Activated CD4-positive, alpha-beta T cell treated with anti-CD3 and anti-CD28 coated beads, Interleukin-2, amount 50 U/mL, for 16 hours (primary cell): ENCODE measurements at places on chromosomes 2 and 18.

DNA sequence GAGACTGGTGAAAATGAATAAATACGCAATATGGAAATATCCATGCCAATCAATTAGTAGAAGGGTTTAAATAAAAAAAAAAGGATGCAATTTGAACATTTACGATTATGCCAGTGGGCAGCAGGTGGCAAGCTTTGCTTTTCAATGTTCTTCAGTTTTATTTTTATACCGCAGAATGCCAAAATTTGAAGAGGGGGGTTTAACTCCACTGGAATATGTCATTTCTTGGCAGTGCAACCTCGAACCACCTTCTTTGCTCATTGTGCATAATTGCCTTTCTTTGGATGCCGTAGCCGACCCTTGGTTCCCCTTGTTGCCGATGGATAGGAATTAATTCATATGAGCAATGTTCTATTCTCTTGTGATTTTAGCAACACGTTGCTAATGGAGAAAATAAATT, 88.0 kb downstream of the LTBP1 start:
- DNase-seq: no peak

- no peak for DNase-seq
These were observed 65.9 kb downstream of the CAB39 start for GRCh38 chr2:230778350-230779063.

DNA sequence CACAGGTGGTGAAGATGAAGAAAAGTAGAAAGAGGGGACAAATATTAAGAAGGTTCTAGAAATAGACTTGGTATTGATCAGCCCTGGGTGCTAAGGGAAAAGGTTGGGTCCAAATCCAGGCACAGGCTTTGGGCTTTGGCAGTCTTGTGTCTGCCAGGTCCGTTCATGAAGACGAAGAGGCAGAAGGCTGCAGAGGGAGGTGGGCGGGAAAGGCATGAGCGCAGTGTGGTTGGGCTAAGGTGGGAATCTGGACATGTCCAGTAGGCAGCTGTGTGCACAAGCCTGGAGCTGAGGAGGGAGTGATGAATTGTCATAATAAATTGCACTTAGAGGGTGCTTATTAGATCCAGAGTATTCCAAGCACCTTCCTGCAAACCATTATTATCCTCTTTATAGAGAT, 105.7 kb upstream of the TEX51 start:
- DNase-seq: no peak

GRCh38 chr18:64100116-64100922, 48.6 kb downstream of the LINC00305 start:
- no peak for DNase-seq

DNA sequence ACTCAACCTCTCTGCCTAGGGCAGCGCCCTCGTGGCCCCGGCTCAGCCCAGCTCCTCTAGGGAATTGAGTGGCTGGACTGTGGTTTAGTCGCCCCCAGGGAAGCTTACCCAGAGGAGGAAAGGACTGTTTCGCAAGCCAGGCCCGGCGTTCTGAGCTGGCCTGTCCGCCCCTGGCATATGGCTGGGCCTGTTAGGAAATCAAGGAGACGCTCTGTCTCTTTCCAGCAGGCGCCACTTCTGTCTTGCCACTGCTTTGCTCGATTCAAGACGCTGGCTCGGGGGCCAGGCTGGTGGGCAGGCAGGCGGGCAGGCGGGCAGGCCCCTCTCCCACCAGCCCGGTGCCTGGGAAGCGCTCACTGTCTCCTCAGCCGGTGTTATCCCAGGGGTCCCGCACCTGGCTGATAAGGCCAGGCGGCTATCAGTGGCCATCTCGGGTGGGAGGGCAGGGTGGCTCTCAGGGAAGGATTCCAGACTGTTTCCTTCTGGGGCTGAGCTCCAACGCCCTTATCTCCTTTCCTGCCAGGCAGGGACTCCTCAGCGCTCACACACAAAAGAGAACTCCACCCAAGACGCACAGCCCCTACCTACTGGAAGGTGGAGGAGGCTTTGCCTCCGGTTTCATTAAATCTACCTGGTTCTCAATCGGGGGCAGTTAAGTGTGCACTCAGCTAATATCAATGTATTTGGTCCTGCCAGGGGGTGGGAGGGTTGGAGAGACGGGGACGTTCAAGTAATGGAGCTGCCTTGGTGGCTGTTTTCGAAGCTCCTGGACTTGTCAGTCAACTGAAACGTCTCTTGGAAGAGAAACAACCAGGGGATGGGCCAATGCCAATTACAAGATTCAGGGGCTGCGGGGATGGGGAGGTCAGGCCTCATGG, 109.1 kb downstream of the SMAD7 start:
- DNase-seq: no peak

DNA sequence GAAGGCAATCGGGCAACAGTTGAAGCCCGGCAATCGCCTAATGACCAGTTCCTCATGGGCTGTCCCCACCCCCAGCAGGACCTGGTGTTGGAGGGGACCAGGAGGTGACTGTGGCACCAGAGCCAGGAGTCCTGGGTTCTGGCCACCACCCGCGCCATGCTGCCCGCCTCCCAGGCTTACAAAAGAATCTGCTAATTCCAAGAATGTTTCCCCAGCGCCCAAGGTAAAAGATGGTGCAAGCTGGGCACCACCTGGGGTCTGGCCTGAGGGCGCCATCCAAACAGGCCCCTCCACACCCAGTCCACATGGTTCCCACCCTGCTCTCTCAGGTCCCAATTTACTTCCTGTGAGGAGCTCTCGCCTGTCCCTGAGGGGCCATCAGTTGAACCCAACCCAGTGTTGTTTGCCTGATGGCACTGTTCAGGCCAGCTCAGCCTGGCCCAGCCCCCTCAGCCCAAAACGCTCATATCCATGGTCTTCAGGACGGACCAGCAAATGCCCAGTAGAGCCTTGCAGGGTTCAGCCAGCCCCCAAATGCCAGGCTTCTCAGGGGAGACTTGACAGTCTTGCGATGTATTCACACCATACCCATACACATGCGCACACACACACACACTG, 5.1 kb downstream of the SDC1 start:
- no peak for DNase-seq

GRCh38 chr18:60391571-60392226, 19.1 kb upstream of the MC4R start:
- no peak for DNase-seq

- DNase-seq: no peak
These were observed 395.1 kb downstream of the FBXO15 start for GRCh38 chr18:73752546-73752945.

- DNase-seq: no peak
These were observed 166.7 kb downstream of the NRXN1 start for GRCh38 chr2:50865235-50865634.

DNA sequence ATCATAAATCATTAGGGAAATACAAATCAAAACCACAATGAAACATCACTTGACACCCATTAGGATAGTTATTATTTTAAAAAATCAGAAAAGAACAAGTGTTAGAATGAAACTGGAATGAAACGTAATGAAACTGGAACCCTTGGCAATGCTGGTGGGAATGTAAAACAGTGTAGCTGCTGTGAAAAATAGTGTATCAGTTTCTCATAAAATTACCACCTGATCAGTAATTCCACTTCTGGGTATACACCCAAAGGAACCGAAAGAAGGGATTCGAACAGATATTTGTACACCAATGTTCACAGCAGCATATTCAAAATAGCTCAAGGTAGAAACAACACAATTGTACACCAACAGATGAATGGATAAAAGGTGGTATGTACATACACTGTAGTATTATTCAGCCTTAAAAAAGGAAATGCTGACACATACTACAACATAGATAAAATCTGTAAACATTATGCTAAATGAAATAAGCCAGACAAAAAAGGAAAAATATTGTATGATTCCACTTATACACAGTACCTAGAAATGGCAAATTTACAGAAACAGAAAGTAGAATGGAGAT, 27.0 kb downstream of the ROCK1 start:
- DNase-seq: peak; percentile 9

GRCh38 chr2:165697748-165698443, 96.2 kb downstream of the GALNT3 start:
- DNase-seq: no peak

DNA sequence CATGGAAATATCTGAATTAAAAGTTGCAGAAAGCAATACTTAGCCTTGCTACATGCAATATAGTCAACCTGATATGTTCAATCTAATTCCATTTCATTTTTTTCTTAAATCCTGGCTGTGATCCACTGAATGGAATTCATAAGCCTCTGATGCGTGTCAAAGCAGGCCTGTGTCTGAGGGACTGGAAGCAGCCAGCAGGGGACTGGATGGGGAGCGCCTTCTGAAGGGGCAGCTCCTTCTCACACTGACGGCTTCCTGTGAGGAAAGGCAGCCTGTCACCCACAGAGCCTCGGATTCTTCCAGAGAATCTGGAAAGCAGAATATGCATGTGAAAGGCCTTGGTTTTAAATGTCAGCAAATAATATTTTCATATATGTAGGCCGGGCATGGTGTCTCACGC, 73.5 kb downstream of the KCNF1 start:
- no peak for DNase-seq

DNA sequence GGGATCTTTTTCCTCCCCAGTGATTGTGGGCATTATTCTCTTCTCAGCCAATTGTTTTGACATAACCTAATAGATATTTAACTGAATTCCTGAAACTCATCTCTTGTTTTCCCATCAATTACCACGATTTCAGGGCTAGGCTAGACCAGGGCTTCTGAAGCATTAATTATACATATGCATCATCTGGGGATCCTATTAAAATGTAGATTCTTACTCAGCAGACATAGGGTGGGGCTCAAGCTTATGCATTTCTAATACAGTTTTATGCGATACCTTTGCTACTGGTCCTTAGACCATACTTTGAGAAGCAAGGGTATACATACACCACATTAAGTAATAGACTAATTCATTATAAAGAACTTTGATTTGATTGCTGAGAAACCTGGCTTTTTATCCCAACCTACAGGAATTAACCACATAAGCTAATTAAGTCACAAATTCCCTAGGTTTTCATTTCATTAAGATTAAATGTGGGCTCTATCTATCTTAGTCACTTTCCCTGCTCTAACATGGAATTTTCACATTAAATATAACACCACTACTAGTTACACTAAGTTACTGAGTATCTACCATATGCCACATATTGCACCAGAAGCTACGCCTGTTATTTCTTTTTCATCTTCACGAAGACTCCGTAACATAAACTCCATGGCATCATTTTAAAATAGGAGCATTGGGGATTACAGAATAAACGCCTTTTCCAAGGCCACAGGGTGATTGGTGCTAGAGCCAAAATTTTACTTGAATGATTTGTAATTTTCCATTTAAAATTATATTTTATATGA, 417.5 kb downstream of the DPP10 start:
- no peak for DNase-seq

GRCh38 chr18:13559754-13560153, 166.6 kb downstream of the FAM210A start:
- no peak for DNase-seq

DNA sequence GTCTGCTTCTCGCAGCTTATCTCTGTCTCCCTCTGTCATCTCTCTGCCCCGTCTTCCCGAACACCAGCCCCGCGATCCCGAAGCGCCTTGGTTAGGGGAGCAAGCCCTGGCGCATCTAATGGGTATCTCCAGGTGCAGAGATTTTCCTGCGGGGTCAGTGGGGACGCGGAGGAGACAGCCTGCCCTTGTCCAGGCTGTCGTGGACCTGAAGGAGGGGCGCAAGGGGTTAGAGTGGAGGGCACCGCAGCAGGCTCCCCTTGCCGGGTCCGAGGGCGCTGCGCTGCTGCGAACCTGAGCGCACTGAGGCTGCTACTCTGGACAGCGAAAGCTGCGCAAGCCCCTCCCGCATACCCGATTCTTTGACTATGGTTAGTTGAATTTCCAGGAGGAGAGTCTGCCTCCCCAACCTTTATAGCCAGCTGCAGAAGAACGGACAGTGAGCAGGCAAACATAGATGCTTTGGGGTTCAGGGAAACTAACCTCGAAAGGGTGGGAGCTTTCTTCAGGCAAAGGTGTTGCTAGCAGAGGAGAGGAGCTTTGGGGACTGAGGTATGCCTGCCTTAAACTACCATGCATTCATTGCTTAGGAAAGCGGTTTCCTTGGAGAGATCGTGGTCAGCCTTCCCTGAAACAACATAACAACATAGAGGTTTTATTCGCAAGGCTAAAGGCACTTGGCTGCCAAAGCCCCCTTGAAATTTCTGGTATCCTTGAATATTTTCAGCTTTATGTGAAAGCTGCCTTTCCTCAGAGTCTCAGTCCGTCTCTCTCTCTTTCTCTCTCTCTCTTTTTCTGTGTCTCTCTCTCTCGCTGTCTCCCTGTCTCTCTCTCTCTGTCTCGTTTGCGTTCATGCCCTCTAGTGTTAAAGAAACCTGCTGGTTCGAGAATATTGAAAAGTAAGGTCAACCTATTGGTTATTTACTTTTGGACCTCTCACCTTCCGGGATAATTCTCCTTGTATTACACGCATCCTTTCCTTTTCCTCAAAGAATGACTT, 1.6 kb downstream of the GALNT13 start:
- no peak for DNase-seq

GRCh38 chr2:46202987-46203386, 94.2 kb upstream of the EPAS1 start:
- no peak for DNase-seq

- no peak for DNase-seq
These were observed 49.7 kb upstream of the AGAP1 start for GRCh38 chr2:235444101-235444597.

DNA sequence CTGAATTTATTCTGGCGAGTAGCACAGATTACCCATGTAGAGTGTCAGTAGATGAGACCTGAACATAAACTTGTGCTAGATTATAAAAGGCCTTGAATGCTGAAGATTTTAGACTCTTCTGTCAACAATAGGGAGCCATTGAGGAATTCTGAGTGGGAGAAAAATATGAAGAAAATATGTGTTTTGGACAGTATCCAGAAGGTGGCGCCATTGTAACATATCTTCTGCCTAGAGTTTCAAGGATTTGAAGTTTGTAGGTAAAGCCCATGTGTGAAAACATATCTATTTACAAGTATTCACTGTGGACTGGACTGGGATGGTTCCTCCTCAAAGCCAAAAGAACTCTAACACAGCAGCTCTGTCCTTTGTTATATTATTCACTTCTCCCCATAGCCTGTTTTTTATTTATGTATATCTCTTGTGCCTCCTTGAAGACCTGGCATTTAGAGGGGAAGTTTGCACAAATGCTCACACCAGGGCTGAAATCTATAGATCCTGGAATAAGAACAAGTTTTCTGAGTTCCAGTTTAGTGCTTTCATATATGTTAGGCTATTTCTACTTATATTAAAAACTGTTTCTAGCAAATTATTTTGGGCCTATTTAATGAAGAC, 124.9 kb downstream of the RDH14 start:
- DNase-seq: peak; percentile 36
